Mesendoderm (in vitro differentiated cells): ENCODE measurements at places on chromosomes 7 and 10.

- H3K27me3 ChIP-seq, result no peaks in the 10 kb centered on the region
- H3K4me3 ChIP-seq, result no peak overlapping the region
- H3K4me1 ChIP-seq, result no peaks in the 10 kb centered on the region
- H3K36me3 ChIP-seq, result no peaks in the 10 kb centered on the region
Measured at GRCh38 chr7:86747698-86748097, 104.0 kb downstream of the GRM3 start.

GRCh38 chr7:158858592-158859503 lies 2.5 kb downstream of the DYNC2I1 start:
- no peaks in the 10 kb centered on the region for H3K27me3 ChIP-seq
- peak; percentile 87 for DNase-seq
- H3K4me1 ChIP-seq, result peaks cover 3% of the 10 kb centered on the region
- no peak overlapping the region for H3K27ac ChIP-seq

DNA sequence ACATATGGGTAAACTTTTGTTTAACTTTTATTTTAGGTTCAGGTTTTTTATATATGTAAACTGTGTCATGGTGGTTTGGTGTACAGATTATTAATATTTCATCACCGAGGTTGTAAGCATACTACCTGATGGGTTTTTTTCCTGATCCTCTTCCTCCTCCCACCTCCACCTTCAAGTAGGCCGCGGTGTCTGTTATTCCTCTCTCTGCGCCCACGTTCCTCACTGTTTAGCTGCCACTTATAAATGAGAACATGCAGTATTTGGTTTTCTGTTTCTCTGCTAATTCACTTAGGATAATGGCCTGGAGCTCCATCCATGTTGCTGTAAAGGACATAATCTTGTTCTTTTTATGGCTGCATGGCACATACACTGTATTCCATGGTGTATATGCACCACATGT lies 1000.0 kb upstream of the CELF2 start:
- H3K4me1 ChIP-seq, result no peaks in the 10 kb centered on the region
- DNase-seq, result no peak
- no peaks in the 10 kb centered on the region for H3K27me3 ChIP-seq
- no peak overlapping the region for H3K4me3 ChIP-seq

DNA sequence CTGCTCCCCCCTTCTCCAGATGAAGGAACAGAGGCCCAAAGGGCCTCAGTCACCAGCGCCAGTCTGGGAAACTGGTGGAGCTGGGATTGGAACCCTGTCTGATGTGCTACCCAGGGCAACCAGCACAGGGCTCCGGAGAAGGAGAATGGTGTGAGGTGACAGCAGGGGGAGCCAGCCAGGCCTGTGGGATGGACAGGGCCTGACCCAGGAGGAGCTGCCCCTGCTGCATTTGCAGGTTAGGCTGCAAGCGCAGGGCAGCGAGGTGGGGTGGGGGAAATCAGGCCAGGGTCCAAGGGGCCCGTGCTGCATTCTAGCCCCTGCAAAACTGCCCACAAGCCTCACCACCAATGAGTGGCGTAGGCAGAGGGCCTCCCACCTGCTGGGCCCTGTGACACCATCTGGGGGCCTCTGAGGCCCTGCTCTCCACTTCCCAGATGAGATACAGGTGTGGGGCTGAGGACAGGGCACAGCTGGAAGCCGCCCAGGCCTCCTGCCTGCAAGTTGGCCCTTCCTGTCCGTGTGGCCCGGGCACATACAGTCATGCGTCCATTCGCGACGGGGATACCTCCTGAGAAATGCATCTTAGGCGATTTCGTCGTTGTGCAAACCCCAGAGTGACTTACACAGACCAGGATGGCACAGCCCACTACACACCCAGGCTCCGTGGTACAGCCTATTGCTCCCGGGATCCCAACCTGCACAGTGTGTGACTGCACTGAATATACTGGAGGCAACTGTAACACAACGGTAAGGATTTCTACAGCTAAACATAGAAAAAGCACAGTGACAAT lies 45.3 kb downstream of the RASGEF1A start:
- peaks cover 3% of the 10 kb centered on the region for H3K4me1 ChIP-seq
- no peak overlapping the region for H3K4me3 ChIP-seq
- H3K36me3 ChIP-seq, result no peaks in the 10 kb centered on the region
- no peak overlapping the region for H3K27ac ChIP-seq
- no peaks in the 10 kb centered on the region for H3K27me3 ChIP-seq
- DNase-seq, result peak; percentile 68

GRCh38 chr10:6999232-6999925 lies 411.5 kb downstream of the SFMBT2 start:
- no peak overlapping the region for H3K4me3 ChIP-seq
- H3K4me1 ChIP-seq, result no peaks in the 10 kb centered on the region
- no peak for DNase-seq
- H3K36me3 ChIP-seq, result no peaks in the 10 kb centered on the region
- no peak overlapping the region for H3K27ac ChIP-seq

DNA sequence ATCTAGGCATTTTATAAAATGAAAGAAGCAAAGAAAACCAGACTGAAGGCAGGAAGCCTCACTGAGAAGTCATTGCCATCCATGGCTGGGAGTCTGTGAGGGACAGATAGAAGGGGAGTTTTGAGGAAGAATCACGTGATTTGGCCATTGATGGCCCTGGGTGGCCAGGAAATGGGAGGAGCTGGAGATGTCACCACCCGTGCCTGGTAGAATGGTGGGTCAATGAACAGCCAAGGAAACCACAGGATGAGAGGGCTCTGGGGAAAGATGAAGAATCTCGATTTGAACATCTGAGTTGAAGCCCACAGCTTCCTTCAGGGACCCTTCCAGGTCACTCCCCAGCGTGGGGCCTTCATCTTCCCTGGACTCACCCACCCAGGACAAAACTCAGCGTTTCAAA lies 103.3 kb upstream of the CHST15 start:
- H3K4me1 ChIP-seq, result no peaks in the 10 kb centered on the region
- H3K27ac ChIP-seq, result no peak overlapping the region
- no peak overlapping the region for H3K4me3 ChIP-seq
- DNase-seq, result no peak

DNA sequence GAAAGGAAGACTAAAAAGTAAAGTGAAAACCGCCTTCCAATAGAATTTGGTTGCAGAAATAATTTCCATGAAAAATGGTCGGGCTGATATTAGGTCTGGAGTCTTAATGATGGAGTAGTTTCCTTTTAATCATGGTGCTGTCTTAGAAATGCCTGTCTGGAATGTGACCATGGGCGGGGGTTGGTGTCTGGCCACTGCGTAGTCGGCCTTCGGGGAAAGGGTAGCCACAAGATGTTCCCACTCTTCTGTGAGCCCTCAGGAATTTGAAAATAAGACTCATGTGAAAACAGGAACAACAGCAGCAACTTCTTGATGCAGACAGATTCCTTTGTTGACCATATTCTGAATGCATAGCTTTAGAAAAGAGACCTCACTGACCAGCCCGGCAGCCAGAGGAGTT lies 176.8 kb downstream of the KIAA1217 start:
- H3K4me3 ChIP-seq, result no peak overlapping the region
- no peaks in the 10 kb centered on the region for H3K27me3 ChIP-seq
- peaks cover 3% of the 10 kb centered on the region for H3K4me1 ChIP-seq
- no peak for DNase-seq
- no peak overlapping the region for H3K27ac ChIP-seq

DNA sequence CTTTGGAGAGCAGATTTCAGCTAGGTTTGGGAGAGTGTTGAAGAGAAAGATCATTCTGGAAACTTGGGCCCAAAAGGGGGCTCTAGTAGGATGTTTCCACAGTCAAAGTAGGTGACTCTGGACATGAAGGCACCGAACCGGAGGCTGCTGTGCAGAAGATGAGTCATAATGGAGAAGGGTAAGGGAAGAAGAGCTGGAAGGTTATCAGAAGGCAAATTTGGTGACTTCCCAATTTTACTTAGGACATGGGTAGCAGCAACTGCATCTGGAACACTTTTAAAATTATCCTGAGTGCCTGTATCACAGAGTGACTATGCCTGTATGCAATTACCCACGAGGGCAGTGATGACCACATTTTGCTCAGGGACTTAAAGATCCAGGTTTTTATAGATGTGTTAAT lies 38.8 kb downstream of the PIK3AP1 start:
- DNase-seq, result no peak
- no peaks in the 10 kb centered on the region for H3K4me1 ChIP-seq
- no peaks in the 10 kb centered on the region for H3K27me3 ChIP-seq
- H3K36me3 ChIP-seq, result no peaks in the 10 kb centered on the region
- no peak overlapping the region for H3K4me3 ChIP-seq
- H3K27ac ChIP-seq, result no peak overlapping the region

- H3K27ac ChIP-seq, result no peak overlapping the region
- H3K36me3 ChIP-seq, result no peaks in the 10 kb centered on the region
- H3K27me3 ChIP-seq, result no peaks in the 10 kb centered on the region
- no peak overlapping the region for H3K4me3 ChIP-seq
- no peaks in the 10 kb centered on the region for H3K4me1 ChIP-seq
Measured at GRCh38 chr7:1812509-1813393, 142.7 kb downstream of the ELFN1 start.

DNA sequence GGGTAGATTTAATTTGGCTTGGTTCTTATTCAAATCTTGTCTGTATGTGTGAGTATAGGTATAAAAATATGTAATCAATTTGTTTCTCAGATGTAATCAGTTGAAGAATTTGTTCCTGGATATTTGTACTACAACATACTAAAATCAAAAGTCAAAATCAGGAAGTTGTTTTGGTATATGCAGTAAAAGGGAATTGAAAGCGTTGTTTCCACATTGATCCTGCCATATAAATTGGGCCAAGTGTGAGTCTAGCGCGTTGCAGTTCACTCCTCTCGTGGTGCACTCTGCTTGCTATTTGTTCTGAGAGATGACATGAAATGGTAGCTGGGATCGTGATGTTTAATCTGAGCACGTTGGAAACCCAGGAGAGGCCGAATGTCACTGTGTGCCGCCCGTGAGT lies 55.9 kb downstream of the SHH start:
- no peak overlapping the region for H3K27ac ChIP-seq
- H3K4me3 ChIP-seq, result no peak overlapping the region
- H3K4me1 ChIP-seq, result peaks cover 11% of the 10 kb centered on the region
- DNase-seq, result no peak

GRCh38 chr7:90266808-90267207 lies 21.8 kb downstream of the CFAP69 start:
- H3K4me3 ChIP-seq, result no peak overlapping the region
- no peak for DNase-seq
- H3K27ac ChIP-seq, result no peak overlapping the region
- no peaks in the 10 kb centered on the region for H3K4me1 ChIP-seq
- no peaks in the 10 kb centered on the region for H3K36me3 ChIP-seq

DNA sequence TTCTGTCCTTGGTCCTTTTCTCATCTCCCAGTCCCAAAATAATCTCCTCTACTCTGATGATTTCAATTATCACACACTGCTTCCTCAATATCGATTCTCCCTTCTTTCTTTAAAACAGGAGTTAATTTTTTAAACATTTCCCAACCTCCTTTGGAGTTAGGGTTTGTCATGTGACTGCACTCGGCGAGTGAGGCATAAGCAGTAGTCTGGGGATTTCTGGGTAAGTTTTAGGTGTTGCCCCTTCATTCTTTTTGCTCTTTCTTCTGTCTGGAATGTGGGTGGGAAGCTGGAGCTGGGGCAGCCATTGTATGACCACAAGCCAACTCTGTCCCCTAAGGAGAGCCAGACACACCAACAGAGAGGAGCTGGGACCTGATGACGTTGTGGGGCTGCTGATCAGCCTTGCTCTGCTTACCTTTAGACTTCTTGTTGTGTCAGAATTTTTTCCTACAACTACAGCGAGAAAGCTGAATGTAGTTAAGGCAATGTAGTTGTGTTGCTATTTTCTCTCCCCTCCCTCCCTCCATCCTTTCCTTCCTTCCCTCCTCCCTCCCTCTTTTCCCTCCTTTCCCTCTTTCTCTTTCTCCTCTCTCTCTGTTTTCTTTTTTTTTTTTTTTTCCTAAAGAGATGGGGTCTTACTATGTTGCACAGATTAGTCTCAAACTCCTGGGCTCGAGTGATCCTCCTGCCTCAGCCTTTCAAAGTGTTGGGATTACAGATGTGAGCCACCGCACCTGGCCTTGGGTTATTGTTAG lies 6.5 kb upstream of the TSPAN14 start:
- no peak overlapping the region for H3K4me3 ChIP-seq
- H3K27ac ChIP-seq, result no peak overlapping the region
- DNase-seq, result no peak
- H3K36me3 ChIP-seq, result no peaks in the 10 kb centered on the region
- H3K4me1 ChIP-seq, result no peaks in the 10 kb centered on the region

- DNase-seq, result peak; percentile 60
- H3K36me3 ChIP-seq, result no peaks in the 10 kb centered on the region
- H3K4me1 ChIP-seq, result no peaks in the 10 kb centered on the region
- peaks cover 7% of the 10 kb centered on the region for H3K27me3 ChIP-seq
Measured at GRCh38 chr7:141076377-141076776, 2.5 kb downstream of the TMEM178B start.

DNA sequence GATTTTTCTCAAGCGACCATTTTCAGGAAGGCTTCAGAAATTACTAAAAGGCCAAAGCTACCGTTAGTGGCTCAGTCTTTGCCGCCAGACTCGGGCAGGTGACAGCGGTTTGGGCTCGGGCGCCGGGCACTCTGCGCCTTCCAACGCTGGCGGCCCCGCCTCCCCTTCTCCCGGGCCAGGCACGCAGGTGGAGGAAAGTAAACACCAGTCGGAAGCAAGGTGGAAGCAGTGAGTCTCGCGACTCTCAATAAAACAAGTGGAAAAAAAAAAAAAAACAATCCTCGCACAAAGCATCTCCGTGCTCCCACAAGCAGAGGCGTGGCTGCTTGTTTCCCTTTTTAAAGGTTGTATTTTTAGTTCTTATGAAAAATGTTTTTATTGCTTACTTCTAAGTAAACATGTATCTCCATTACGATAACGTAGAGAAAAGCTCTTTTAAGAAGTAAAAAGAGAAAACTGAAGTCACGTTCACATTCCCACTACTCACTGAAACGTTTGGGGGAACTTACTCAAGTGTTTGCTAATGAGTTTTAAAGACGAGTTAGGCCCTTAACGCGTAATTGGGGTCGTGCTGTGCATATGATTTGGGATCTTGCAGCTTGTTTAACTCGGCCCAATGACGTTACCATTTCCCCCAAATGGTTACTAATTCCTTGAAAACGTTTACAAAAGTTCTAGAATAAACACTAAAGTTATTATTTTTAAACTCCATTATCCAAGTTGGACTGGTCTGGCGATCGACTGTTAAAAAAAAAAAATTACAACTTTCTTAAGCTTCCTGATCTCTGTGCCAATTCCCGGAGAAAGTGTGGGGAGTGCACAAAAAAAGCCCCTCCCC lies 864 bp downstream of the CDCA7L start:
- H3K4me1 ChIP-seq, result peaks cover 18% of the 10 kb centered on the region
- H3K27me3 ChIP-seq, result no peaks in the 10 kb centered on the region
- H3K36me3 ChIP-seq, result no peaks in the 10 kb centered on the region
- H3K4me3 ChIP-seq, result peak overlapping the region; percentile 57

- no peaks in the 10 kb centered on the region for H3K27me3 ChIP-seq
- H3K27ac ChIP-seq, result no peak overlapping the region
- DNase-seq, result no peak
- H3K4me1 ChIP-seq, result no peaks in the 10 kb centered on the region
- no peak overlapping the region for H3K4me3 ChIP-seq
- H3K36me3 ChIP-seq, result no peaks in the 10 kb centered on the region
Measured at GRCh38 chr7:2172311-2173188, 60.2 kb downstream of the MAD1L1 start.

- H3K27me3 ChIP-seq, result no peaks in the 10 kb centered on the region
- H3K36me3 ChIP-seq, result no peaks in the 10 kb centered on the region
- no peaks in the 10 kb centered on the region for H3K4me1 ChIP-seq
- H3K4me3 ChIP-seq, result no peak overlapping the region
Measured at GRCh38 chr10:18583575-18584270, 67.7 kb downstream of the NSUN6 start.
